ENCODE measurements at places on chromosomes 2 and 18.

GRCh38 chr2:16223841-16224177, 283.5 kb downstream of the MYCN start:
- no peak for DNase-seq

DNA sequence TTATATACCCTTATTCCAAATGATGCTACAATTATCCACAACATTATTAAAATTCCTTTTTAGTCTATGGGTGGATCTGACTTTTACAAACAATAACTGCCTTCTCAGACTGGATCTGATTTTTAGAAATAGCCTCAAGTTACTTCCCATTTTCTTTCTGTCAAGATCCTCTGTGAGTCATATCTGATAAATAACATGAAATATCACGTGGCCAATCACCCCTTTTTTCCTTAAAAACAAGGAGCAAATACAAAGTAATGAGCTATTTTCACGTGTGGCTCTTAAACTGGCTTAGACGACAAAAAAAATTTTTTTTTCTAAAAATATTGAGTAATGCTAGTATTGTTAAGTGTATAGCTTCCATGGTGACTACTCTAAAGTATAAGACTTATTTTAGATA, 6.7 kb downstream of the PELI1 start:
- DNase-seq: no peak

- no peak for DNase-seq
Measured at GRCh38 chr2:177721087-177721486, 328.5 kb downstream of the AGPS start.

DNA sequence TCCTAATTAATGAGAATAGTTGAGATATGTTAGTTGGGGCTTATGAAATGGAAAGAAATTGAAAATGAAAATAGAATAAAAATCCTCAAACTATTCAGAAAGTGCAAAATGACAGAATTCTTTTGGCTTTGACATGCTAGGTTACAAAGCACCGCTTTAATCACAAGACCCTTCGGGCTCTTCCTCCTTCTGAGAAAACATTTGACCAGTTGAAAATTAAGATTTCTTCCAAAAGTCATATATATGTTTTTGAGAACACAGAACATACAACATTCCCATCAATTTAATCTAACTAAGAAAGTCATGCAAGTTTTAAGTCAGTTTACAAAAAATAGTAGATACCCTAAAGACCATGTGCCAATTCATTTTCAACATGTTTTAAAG, 2.2 kb upstream of the SLC40A1 start:
- DNase-seq: no peak

- DNase-seq: no peak
Measured at GRCh38 chr2:205288686-205289085, 393.6 kb upstream of the NRP2 start.

DNA sequence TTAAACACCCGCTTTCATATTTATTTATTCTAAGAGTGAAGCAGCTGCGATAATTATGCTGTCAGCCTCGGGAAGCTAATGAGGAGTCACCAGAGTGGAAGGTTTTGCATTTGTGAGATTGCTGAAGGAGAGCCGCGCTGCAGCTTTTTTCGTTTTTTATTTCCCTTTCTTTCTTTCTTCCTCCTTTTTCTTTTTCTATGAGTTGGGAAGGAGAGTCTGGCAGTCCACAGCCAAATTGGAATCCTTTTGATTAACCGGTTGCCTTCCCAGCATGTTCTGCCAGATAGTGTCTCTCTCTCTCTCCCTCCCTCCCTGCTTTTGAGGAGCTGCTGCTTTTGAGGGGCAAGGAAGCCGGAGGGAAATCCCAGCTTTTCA, 82.1 kb downstream of the CDK15 start:
- no peak for DNase-seq

DNA sequence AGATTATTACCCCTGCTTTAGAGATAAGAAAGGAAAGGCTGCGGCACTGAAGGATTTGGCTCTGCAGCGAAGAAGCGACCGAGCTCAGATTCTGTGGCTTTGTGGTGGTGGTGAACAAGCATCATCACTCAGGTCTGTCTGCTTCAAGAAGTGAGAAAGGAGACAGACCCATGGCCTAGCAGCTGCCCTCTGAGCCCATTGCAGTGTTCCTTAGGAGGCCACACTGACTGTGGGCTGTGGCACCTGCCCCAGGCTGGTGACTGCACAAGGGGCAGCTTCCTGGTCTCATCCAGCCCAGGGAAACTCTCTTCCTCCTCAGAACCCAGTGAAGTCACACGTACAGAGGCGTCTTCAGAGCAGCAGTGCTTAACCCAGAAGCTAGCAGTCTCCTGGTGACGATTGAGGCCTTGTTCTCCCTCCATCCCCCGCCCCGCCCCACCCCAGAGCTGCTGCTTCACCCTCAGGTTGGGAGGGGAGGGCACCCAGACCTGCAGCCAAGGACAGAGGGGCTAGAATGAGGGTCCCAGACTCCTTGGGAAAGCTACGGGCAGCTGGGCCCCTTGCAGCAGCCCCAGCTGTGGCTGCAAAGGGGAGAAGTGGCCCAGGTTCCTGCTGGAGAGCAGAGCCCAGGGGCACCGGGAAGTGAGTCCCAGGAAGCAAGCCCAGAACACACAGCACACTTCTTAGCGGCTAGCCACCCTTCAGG, 22.2 kb downstream of the BIN1 start:
- no peak for DNase-seq

DNA sequence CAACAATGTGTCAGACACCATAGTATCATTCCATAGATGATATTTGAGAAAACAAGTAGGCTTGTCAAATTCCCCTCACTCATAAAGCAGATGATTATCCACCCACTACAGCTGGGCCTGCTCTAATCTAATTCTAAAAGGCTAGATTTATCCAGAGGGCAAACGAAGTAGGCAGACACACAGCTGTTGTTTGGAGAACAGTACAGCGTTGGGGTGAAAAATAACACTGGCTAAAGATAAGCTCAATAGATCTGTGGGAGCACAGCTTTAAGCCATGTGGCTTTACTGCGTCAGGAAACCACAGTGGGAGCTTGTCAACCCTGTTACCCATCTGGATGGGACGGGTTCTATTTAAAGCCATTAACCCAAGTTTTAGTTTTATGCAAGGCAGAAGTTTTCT, 48.9 kb upstream of the COBLL1 start:
- no peak for DNase-seq

DNA sequence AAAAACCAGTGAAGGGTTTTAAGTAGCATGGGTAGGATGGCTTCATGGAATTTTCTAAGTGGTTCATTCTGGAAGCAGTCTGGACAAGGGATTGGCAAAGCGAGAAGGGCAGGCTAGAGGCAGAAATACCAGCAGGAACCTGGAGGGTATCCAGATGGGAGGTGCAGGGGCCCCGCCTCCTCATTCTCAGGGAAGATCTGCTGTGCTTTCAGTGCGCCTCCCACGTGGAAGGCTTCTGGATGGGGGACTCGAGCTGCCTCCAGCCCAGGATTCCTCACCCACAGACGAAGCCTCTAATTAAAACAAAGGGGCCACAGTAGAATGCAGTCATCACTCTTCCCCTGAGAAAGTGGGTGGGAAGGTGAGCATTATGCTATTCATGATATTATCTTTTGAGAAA, 79.8 kb downstream of the VSNL1 start:
- DNase-seq: no peak

DNA sequence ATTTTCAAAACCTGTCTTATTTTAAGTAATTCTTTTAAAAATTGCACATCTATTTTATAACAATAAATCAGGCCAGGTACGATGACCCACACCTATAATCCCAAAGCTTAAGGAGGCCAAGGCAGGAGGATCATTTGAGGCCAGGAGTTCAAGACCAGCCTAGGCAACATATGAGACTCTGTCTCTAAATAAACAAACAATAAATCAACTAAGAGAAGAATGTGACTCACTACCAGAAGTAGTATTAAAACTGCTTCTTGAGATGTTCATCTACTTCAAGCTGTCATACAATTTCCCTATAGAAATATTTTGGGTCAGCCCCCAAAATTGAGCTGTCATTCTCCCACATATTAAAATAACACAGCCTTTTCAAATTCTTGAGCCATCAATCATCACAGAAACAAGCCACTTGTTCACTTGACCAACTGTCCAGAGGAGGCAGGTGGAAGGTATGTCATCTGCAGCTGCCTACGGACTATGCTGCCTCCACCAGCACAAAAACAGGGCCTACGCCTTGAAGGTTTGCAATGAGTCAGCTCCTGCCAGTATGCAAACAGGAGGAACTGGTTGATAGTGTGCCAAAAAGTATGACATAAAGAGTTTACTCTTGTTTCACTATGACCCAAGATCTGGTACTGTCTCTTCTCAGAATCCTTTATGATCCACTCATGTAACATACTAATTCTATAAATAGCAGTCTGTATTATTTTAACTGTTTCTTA, 33.6 kb downstream of the KIDINS220 start:
- no peak for DNase-seq

DNA sequence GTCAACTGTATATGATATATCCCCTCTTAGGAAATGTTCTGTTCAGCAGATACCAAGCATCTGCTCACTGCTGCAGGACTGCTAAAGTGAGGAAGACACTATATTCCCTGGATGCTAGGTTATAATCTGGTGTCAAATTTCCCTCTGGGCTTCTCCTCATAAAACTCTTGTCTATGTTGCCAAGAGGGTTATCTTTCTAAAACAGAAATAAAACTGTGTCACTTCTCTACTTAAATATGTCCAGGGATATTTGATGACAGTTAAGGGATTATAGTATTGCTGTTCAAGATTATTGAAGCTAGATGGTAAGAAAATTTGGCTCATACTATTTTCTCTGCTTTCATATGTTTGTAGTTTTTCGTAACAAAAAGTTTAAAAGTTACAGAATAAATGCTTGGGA, 30.5 kb upstream of the SNRNP27 start:
- DNase-seq: no peak

- no peak for DNase-seq
Measured at GRCh38 chr2:134679294-134679693, 39.5 kb downstream of the TMEM163 start.

GRCh38 chr2:186256540-186256939, 229.5 kb upstream of the ZC3H15 start:
- no peak for DNase-seq

- DNase-seq: no peak
Measured at GRCh38 chr2:218727502-218728165, 17.0 kb downstream of the TTLL4 start.

- DNase-seq: no peak
Measured at GRCh38 chr2:67208887-67209500, 188.1 kb upstream of the ETAA1 start.

DNA sequence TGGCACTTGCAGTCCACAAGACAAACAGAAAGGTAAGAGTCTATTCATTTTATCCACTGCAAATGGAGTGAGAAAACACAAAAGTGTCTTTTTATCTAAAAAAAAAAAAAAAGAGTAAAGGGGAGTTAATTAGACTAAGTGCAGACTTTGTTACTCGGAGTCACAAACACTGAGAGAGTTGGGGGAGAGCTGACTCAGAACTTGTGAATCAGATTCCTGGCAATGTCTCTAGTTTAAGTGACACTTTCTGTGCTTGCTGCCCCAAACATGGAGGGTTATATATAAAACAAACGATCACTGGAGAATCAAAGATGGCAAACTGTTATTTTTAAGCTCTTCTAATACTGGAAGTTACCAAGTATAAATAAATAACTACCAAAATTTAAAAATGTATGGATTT, 505.8 kb upstream of the NRP2 start:
- DNase-seq: no peak

DNA sequence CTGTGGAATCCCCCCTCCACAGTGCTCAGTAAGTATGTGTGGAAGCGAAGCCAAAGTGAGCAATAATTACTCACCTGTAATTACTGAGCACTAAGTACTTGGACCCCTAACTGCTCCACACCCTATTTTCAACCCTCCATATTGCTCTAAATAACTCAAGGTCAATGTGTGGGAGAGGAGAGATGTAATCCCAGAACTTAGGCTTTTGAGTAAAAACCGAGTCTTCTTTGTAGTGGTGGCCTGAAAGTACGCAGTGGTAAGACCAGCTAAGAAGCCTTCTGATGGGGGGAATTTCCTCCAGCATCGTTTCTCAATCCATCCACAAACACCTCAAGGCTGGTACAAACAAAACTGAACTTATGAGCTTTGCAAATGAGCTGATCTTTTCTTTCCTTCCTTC, 551.6 kb downstream of the ZEB2 start:
- no peak for DNase-seq

GRCh38 chr2:218405746-218406208, 6.1 kb downstream of the CTDSP1 start:
- DNase-seq: no peak

DNA sequence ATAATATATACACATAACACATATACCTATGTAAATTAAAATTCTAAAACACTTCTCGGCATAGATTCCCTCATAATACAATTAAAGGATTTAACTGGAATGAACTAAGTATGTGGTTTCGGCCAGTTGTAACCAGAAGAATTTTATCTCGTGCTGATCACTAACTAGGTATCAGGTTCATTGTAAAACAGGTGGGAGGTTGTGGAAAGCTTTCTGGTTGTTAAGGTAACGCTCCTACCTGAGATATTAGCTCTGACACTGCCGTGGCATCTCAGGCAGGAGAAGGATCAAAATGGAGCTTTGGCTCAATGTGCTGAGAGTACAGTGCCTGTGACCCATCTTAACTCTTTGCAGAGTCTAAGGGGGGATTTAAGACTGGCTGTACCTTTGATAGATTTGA, 42.5 kb downstream of the SLC9A2 start:
- no peak for DNase-seq

DNA sequence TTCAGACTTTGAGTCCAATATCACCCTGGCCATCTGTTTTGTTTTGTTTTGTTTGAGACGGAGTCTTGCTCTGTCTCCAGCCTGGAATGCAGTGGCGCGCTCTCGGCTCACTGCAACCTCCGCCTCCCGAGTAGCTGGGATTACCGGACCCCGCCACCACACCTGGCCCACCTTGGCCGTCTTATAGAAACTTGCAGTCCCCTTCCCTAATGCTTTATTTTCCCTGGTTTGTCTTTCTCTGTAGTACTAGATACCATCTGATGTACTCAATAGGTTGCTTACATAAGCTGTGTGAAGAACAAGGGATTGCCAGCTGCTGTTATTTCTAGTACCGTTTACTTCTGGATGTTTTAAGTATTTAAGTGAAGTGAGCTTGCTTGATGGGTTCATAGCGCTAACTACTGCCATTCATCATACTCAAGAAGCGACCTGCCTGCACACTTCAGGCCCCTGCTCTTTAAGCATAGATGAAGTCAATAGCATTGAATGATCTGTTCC, 1.2 kb downstream of the RPL31 start:
- no peak for DNase-seq

DNA sequence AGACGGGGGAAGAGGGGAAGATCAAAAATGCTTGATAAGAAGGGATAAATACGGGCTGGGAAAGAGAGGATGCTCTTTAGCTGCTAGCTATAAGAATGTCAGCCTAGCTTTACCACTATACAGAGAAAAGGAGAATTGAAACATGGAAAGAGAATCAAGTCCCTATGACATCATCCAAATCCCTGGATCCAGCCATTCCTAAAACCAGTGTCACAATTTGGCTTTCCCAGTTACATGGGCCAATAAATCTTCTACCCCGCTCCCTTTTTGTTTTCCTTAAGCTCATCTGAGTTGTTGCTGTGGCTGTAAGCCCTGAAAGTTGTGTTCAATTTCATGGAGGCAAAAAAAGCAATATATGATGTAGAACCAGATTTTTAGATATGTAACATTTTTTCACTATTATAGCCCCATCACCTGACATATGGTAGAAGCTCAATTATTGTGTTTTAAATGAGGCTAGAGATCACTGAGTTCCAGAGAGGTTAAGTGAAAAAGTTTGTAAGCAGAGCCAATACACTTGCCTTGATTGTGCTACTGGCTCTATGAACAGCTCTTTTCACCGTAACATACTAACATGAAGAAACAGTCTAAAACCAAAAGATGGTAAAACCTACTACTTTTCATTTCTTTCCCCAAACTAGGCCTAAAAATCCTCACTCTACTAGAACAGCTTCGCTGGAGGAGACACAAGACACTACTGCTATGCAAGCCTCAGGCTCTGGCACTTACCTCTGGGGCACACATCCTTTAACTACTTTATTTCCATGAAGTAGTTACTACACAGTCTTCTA, 4.3 kb downstream of the HNRNPLL start:
- DNase-seq: no peak

All from stimulated activated CD8-positive, alpha-beta memory T cell treated with anti-CD3 and anti-CD28 coated beads, Interleukin-7, amount 100 ng/mL, for 4 hours (primary cell).